A172 (cell line): ENCODE measurements at places on chromosomes 2 and 18. TPM values are rescaled to one million over a fixed set of nuclear protein-coding genes. Genes with fewer than 3 reads are reported as not detected.

GRCh38 chr18:61742565-61743429 is 150.0 kb downstream of the RNF152 start:
- no peak for DNase-seq

NUP35 gene
- 31.7 and 37.2 TPM in 2 replicates for total RNA-seq

- no peak for DNase-seq
Measured at GRCh38 chr2:189566046-189566445, 14.5 kb downstream of the SLC40A1 start.

DNA sequence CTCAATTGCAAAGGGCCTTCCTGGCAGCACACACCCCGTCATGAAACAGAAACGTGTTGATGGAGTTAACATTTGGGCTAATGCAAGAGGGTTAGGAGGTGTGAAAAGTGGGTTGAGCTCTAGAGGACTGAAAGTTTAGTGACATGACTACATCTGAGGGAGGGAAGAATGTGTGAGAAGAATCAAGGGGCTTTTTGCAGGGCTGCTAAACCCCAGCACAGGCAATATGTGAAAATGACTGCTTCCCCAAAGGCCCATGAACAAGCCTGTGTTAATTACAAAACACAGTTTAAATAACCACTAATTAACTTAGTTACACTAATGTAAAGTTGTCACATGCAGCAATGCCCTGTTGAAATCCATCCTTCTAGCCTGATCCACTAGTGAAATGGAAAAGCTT is 63.4 kb upstream of the PEX13 start:
- DNase-seq = no peak

DNA sequence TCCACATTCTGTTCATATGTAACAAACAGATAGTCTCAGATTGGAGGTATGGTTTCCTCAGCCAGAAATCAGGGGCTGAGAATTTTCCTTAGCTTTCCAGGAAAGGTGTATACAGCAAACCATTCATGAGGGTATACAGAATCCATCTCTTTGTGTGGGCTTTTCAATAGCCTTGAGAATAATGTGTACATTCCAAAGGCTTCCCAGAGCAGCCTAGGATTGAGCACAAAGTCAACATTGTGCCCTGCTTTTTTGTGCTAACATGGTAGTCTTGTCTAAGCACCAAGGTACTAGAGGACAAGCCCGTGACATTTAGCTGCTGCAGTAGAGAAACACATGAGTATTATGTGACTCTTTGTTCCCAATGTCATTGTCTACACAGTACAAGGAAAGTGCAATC is 322.1 kb upstream of the TANK start:
- no peak for DNase-seq

DNA sequence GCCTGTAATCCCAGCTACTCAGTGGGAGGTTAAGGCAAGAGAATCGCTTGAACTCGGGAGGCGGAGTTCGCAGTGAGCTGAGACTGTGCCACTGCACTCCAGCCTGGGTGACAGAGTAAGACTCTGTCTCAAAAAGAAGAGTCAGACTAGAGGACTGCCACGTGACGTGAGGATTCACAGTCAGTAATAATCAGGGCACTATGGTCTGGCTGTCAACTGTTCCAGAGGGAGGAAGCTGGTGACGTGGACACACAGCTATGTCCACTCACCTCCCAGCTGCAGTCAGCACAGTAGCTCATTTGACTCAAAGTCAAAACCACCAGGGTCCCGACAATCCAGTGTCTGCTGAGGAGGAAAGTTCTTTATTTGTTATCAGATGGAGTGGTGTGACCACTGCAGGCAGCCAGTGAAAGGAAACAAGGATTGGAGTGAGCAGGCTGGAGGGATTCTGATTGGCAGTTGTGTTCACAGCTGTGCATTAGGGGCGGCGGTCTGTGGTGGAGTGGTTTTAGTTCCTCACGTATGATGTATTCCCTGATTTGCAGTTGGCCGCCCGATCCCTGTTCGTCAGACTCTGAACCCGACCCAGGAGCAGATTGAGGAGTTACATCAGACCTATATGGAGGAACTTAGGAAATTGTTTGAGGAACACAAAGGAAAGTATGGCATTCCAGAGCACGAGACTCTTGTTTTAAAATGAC is 37.9 kb downstream of the MOGAT1 start:
- peak; percentile 97 for DNase-seq

- no peak for DNase-seq
Measured at GRCh38 chr2:38643021-38643671, 22.8 kb upstream of the GALM start.

DNA sequence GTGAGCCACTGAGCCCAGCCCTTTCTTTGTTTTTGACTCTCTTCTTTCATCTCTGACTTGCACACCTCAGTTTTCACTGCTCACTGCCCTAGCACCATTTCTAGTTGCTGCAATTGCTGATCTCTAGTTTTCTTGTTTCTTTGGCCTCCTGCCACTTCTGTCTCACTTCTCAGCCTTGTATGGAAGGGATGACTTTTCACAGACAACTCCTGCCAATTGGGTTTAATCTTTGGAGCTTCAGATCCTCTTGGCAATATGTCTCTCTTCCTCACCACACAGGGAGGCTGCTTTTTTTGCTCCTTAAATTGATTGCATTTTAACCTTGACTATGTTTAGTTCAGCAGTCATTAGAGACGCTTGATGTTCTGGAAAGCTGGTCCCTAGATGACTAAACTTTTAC is 323.1 kb downstream of the CTNNA2 start:
- DNase-seq = no peak

DNA sequence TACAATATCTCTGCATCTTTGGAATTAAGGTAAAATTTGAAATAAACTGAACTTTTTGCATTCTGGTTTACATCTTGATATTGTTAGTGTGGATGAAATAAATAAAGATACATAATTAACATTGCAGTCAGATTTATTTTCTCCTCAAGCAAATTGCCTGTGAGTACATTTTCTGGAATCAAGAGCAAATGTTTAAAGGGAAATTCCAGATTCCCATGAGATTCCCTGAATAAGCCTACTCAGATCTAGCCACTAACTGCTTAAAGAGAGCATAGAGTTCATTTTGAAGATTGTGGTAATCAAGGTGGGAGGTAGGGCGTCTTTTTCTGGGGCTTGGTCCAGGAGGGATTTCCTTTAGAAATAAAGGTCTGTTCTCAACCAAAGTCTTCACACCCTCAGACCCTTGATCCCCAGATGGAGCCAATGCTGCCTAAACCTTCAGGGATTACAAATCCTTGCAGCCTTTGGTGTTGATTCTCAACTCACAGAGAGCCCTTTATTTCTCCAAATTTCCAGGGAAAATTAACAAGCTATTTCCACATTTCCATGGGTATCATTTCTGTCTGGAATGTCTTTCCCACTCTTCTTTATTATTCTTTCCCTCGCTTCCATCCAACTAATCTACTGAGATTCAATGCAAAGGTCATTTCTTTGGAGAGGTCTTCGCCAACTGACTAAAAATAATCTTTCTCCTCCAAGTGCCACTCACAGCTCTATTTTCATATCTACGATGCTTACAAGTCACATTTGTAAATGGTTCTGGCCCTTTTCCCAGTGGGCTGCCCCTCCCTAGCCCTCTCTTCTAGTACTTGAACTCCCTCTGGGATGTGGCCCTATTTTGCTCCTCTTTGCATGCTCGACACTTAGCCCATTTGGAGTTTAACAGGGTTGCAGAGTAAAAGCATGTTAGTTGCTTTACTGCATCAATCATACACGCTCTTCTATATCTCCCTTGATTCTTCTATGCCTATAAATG is 79.8 kb upstream of the SPATS2L start:
- DNase-seq = no peak

FIGN gene
- 2.0 and 2.2 TPM in 2 replicates for total RNA-seq

IMP4 gene
- total RNA-seq = 139 and 142 TPM in 2 replicates
